ENCODE measurements at places on chromosomes 4 and X. TPM values are rescaled to one million over a fixed set of nuclear protein-coding genes. Genes with fewer than 3 reads are reported as not detected.

Gene TGIF2LX
- 0.69 TPM for total RNA-seq

- no peak for DNase-seq
Observed at GRCh38 chr4:16694884-16695276, 203.6 kb downstream of the LDB2 start.

Gene SSX2B
- total RNA-seq, result 2.6 TPM

Gene ZXDA
- 2.1 TPM for total RNA-seq

GRCh38 chrX:124346117-124346876 is at the start of gene SH2D1A:
Gene SH2D1A, plus strand, starts transcription at chrX:124346563. Its CDS starts 80 bp downstream, at chrX:124346643.
- no peak for DNase-seq

Gene SORBS2
- 3.3 TPM for total RNA-seq

DNA sequence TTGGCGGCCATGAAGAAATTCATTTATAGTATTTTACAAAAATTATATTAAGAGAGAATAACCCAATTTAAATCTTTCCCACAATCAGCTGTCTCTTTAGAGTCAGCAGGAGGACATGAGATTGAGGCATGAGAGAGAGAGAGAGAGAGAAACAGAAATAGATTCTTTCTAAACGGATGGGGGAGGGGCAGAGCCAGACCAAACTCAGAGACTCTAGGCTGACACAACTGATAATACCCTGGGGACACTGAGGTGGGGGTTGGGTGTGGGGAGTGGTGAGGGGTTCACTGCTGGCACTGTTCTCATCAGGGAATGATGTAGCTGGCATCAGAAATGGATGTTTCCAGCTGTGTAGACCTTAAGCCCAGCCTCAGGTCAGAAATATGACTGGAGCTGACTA is 20.5 kb upstream of the HOPX start:
- no peak for DNase-seq

Gene ART3
- total RNA-seq, result not detected
